Posterior cingulate gyrus (tissue), 11 donors: ENCODE measurements at places on chromosomes 5 and 9.

DNA sequence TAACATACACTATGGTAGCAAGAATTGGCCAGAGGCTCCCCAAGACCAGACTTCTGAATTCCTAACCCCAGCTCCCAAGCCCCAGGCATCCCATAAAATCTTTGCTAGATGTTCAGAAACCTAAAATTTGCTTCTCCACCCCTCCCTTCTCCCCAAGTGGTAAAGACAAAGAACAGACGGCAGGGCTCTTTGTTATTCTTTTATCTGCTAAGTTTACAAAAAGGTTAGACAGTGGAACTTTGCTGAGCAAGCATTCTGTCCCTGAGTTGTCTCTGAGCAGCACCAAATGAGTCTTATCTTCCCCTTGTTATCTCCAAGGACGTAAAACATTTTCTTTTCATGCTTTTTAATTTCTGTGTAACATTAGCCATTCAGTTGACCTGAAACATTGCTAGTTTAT, 30.2 kb downstream of the TJP2 start:
- no peak for DNase-seq

GRCh38 chr5:120974690-120975089, 510.6 kb downstream of the PRR16 start:
- no peak for DNase-seq

DNA sequence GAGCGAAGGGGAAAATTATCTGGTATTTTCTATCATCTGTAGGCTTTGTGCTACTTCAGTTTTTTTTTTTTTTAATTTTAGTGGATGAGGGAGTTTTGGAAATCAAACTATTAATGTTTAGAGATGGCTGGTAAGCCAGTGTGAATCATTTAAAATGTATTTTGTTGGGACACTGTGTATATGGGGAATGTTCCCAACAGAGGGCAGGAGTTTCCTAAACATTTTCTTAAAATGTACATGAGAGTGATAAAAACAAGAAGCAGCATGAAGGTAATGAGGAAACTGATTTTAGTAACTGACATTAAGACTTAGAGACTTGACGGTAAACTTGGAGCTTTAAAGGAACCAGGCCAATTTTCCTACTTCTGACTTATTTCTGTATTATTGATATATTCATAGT, 68.2 kb upstream of the ITGA2 start:
- no peak for DNase-seq

GRCh38 chr5:67502951-67503350, 306.4 kb upstream of the CD180 start:
- DNase-seq, result no peak

- no peak for DNase-seq
Measured at GRCh38 chr9:20009606-20010005, 220.8 kb upstream of the SLC24A2 start.

DNA sequence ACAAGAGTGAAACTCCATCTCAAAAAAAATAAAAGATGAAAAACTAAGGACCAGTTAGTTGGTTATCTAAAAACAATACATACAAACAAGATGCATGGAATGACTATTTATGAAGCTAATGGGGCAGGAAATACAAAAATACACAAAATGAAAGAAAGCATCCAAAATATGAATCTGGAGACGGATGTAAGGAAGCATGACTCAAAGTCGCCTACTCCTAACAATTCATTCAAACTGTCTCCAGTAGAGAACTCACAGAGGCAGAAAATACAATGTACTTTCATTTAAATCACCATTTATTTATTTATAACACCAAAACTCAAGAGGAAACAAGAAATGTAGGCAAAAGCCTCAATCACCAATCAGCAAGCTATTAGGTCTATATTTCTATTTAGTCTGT, 68.4 kb downstream of the SCAI start:
- DNase-seq, result no peak

- no peak for DNase-seq
Measured at GRCh38 chr5:109305352-109305751, 104.4 kb downstream of the PJA2 start.

DNA sequence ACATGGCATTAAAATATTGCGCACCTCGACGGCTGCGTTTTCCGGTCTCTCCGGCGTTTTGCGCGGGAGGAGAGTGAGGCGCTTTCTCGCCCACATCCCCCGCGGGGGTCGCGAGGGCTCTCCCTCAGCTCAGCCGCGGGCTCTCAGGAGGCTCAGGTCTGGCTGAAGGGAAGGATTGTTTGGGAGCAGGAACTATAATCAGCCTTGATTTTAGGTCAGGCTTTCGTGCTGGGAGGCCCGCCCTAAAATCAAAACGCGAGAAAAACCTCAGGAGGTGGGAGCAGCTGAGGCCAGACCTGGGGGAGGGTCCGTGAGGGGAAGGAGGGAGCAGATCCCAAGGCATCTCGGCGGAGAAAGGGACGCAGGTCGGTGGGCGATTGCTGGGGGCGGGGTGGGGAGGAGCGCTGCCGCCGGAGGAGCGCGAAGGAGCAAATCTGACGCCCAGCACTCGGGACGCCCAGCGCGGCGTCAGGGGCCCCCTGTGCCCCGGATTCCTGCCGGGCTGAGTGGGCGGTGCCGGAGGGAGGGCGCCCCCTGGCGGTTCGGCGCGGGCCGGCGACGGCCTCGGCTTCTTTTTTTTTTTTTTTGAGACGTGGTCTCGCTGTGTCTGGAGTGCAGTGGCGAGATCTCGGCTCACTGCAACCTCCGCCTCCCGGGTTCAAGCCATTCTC, 18.7 kb upstream of the RNF130 start:
- no peak for DNase-seq

DNA sequence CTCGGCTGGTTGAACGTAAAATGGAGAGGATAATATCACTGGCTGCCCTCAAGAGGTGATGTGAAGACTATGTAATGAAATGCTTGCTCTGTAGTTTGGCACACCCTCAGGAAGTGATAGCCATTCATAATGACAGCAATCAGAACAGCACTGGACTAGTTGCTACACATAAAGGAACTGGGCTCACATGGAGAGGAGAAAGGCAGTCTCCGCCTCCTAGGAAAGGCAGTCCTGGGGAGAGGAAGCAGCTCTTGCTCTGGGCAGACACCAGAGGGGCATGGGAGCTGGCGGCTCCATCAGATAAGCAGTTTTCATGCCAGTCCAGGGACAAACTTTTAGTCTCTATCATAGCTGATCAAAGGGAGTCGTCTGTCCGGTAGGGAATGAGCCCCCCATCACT, 46.9 kb downstream of the ARHGEF37 start:
- DNase-seq, result no peak

- DNase-seq, result no peak
Measured at GRCh38 chr5:144304688-144305087, 134.0 kb downstream of the KCTD16 start.

DNA sequence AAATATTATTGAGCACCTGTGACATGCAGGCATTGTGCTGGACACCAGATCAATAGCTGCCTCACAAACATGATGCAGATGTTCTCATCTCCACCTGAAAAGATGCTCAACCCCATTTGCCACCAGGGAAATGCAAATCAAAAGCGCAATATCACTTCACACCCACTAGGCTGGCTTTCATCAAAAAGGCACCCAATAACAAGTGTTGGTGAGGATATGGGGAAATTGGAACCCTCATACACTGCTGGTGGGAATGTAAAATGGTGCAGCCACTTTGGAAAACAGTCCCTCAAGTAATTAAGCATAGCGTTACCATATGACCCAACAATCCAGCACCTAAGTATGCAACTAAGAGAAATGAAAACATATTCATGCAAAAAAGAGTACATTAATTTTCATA, 24.7 kb downstream of the FGF1 start:
- DNase-seq, result no peak

DNA sequence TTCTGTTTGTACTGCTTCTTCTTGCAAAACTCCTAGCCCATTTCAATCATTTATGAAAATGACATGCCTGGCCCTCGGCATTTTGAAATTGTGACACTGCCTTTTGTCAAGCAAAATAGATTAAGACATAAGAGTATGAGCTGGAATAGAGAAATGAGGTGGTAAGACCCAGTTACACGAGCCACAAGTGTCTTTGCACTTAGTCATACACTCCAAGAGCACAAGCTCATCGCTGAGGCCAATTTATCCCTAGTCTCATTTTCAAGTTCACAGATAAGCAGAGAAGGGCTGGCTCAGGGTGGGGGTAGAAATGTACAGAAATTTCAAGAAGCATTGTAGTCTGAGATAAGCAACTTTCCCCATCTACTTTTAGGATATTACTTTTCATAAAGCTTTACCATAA, 40.6 kb upstream of the MAP1B start:
- DNase-seq, result no peak

- DNase-seq, result no peak
Measured at GRCh38 chr5:6541256-6542013, 91.4 kb downstream of the NSUN2 start.

GRCh38 chr5:54558362-54558761, 40.8 kb downstream of the SNX18 start:
- no peak for DNase-seq

- DNase-seq, result no peak
Measured at GRCh38 chr5:9513827-9514226, 32.0 kb downstream of the SEMA5A start.

DNA sequence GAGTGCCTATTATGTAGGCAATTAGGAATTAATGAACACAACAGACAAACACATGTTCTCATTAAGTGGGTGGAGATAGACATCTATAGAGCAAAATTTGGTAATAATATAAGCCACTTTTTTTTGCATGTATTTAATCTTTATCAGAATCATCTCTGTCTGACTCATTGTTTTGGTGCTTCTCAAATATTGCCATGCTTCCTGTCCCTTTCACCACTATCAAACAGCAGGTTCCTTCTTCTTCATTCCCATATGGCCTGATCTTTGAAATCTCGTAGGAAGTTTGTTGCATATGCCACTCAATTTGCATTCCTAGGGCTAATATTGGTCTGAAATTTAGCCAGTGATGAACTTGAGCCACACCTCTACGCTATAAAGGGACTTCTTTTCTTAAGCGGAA, 128.9 kb upstream of the SPEF2 start:
- DNase-seq, result no peak

DNA sequence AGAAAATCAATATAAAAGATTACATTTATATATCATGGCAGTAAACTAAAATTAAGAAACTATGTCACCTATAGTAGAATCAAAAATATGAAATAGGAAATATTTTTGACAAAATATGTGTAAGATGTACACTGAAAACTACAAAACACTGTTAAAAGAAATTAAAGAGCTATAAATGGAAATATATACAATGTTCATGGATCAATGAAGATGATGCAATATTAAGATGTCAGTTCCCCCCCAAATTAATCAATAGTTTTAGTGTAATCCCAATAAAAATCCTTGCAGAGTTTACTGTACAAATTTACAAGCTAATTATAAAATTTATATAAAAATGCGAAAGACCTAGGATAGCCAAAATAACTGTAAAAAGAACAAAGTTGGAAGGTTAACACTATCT, 173.0 kb upstream of the ADRA1B start:
- no peak for DNase-seq

DNA sequence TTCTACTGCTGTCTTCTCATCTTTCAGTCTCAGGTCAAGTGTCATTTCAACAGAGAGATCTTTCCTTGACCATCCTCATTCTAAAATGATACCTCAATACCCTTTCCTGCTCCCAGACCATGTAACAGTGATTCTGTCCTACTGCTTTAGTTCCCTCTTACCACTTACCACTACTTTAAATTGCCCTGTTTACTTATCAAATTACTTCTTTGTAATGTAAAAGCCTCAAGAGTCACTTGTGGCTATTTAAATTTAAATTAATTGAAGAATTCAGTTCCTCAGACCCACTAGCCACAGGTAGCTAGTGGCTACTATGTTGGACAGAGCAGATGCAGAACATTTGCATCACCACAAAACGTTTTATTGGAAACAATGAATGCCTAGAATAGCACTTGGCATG, 217.3 kb downstream of the ADAMTS6 start:
- DNase-seq, result no peak

DNA sequence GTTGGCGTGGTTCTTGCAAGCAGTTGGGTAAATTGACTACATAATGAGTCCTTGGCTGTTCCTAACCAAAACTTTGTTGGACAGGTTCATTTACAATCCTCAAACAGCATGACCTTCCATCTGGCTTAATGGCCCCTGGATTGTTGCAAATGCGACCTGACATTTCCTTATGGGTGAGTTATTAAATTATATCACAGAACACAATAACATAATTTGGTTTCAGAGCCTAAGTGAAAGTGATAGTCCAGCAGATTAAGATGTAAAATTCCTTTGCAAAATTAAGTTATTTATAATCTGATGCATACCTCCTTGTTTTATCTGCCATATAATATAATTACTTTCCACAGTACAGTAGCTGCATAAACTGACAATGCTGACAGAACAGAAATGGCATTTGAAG, 224.4 kb downstream of the TUSC1 start:
- DNase-seq, result no peak

GRCh38 chr5:144659634-144660227, 489.1 kb downstream of the KCTD16 start:
- DNase-seq, result no peak
